A673 (cell line): ENCODE measurements at places on chromosomes 13 and 19. TPM values are rescaled to one million over a fixed set of nuclear protein-coding genes. Genes with fewer than 3 reads are reported as not detected.
A peak's percentile ranks its signal among the peaks of the same experiment; 100 is the strongest.

LRRC63 gene
- 0.74 and 0.82 TPM in 2 replicates for total RNA-seq

GRCh38 chr13:47158593-47158992 lies 261.7 kb upstream of the HTR2A start:
- no peak overlapping the region for H3K27ac ChIP-seq
- H3K36me3 ChIP-seq, result no peaks in the 10 kb centered on the region
- H3K27me3 ChIP-seq, result no peaks in the 10 kb centered on the region
- no peaks in the 10 kb centered on the region for H3K4me1 ChIP-seq
- no peak for DNase-seq
- H3K4me3 ChIP-seq, result no peak overlapping the region

GRCh38 chr13:35648201-35648600 lies 171.7 kb upstream of the MAB21L1 start:
- H3K4me1 ChIP-seq, result no peaks in the 10 kb centered on the region
- H3K36me3 ChIP-seq, result no peaks in the 10 kb centered on the region
- no peak overlapping the region for H3K4me3 ChIP-seq
- H3K27me3 ChIP-seq, result no peaks in the 10 kb centered on the region

GRCh38 chr19:31533114-31533513 lies 183.9 kb upstream of the TSHZ3 start:
- DNase-seq, result no peak

DNA sequence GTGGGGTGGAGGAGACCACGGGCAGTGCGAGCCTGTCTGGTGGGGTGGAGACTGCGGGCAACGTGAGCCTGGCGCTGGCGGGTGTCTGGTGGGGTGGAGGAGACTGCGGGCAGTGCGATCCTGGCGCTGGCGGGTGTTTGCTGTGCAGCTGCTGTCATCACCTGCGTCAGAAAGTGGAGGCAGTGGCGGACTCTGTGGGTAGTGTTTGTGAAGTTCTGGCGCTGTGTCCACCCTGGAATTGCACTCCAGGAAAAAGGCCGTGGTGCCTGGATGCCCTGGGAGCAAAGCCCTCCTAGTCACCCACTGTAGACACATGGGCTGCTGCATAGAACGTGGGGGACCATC lies 6.2 kb downstream of the TEX29 start:
- H3K4me3 ChIP-seq, result no peak overlapping the region
- DNase-seq, result no peak
- no peak overlapping the region for H3K27ac ChIP-seq
- no peaks in the 10 kb centered on the region for H3K27me3 ChIP-seq

DNA sequence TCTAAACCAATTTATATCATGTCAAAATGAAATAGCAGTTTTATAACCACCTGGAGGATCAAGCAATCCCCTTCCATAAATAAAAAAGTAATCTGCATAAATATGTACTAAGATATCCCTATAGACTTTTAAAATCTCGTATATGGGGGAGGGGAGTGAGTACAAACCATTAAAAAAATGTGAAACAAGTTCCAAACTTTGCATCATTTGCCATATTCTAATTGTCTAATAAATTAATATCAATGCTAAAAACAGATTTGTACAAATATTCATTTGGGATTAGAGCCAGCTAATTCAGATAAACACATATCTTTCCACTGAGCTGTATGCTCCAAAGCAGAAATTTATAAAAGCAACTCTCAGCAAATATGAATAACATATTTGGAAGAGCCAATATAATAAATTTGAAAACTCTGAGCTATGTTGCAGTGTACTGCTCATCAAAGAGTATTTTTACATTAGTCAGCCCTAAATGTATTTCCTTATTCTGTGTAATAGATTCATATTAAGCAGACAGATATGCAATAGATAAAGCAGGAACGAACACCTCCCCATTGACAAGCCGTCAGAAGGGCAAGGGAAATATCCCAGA lies 970.2 kb downstream of the EFNB2 start:
- H3K4me3 ChIP-seq, result no peak overlapping the region
- no peaks in the 10 kb centered on the region for H3K27me3 ChIP-seq
- H3K27ac ChIP-seq, result no peak overlapping the region
- no peaks in the 10 kb centered on the region for H3K4me1 ChIP-seq

GRCh38 chr13:28528848-28529247 lies 33.9 kb upstream of the FLT1 start:
- H3K27ac ChIP-seq, result no peak overlapping the region
- H3K27me3 ChIP-seq, result no peaks in the 10 kb centered on the region
- DNase-seq, result no peak
- no peaks in the 10 kb centered on the region for H3K36me3 ChIP-seq
- peaks cover 20% of the 10 kb centered on the region for H3K4me1 ChIP-seq

GRCh38 chr19:11291991-11292390 lies 4.0 kb upstream of the TSPAN16 start:
- H3K27me3 ChIP-seq, result no peaks in the 10 kb centered on the region
- H3K27ac ChIP-seq, result no peak overlapping the region
- no peaks in the 10 kb centered on the region for H3K36me3 ChIP-seq
- no peak overlapping the region for H3K4me3 ChIP-seq

- H3K27ac ChIP-seq, result no peak overlapping the region
- no peak overlapping the region for H3K4me3 ChIP-seq
- DNase-seq, result no peak
- H3K4me1 ChIP-seq, result no peaks in the 10 kb centered on the region
- H3K36me3 ChIP-seq, result no peaks in the 10 kb centered on the region
Measured at GRCh38 chr13:31849206-31849605, 109.9 kb downstream of the RXFP2 start.

ZNF566 gene
- 16.2 and 16.4 TPM in 2 replicates for total RNA-seq

GRCh38 chr19:45526143-45526542 lies 18.9 kb downstream of the VASP start:
- H3K27me3 ChIP-seq, result no peaks in the 10 kb centered on the region
- DNase-seq, result peak; percentile 91
- H3K36me3 ChIP-seq, result peaks cover 27% of the 10 kb centered on the region

DNA sequence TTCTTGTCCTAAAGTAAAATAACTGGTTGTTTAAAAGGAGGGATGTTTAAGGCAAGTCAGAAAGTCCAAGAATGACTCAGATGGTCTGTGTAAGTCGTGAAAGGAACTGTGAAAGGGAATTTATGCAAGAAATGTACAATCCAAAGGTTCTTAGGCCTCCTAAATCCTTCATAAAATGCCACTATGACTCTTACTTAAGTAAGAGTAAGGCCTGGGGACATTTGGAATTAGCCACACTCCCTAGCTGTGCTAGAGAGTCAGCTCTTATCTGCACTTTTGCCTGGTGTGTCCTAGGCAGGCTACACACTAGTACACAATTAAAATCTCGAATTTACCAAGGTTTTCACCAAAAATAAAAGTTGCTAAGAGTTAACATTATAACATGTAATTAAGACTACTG lies 686.9 kb downstream of the UQCRFS1 start:
- no peaks in the 10 kb centered on the region for H3K27me3 ChIP-seq
- no peak overlapping the region for H3K27ac ChIP-seq
- no peak overlapping the region for H3K4me3 ChIP-seq
- no peaks in the 10 kb centered on the region for H3K4me1 ChIP-seq

GRCh38 chr13:65623148-65623547 lies 1607.0 kb downstream of the PCDH9 start:
- H3K27ac ChIP-seq, result no peak overlapping the region
- DNase-seq, result no peak
- no peaks in the 10 kb centered on the region for H3K36me3 ChIP-seq

PPP1R15A gene
- total RNA-seq, result 27.6 and 41.2 TPM in 2 replicates

DNA sequence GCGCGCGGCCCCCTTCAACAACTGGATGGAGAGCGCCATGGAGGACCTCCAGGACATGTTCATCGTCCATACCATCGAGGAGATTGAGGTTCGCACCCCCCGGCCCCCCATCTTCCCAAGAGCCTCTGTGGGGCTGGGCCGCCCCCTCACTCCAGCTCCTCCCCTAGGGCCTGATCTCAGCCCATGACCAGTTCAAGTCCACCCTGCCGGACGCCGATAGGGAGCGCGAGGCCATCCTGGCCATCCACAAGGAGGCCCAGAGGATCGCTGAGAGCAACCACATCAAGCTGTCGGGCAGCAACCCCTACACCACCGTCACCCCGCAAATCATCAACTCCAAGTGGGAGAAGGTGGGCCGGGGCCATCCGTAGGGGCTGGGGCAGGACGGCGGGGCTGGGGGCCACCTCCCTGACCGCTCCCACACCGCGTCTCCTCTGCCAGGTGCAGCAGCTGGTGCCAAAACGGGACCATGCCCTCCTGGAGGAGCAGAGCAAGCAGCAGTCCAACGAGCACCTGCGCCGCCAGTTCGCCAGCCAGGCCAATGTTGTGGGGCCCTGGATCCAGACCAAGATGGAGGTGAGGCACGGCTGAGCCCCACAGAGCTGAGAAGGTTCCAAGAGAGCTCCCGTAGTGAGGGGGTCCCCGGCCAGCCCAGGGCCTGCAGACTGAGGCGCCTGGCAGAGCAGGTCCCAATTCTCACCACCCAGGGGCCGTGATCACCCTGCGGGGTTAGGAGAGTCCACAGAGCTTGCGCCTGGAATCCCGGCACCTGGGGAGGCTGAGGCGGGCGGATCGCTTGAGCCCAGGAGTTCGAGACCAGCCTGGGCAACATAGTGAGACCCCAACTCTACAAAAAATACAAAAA lies 20.1 kb downstream of the CAPN12 start:
- peaks cover 56% of the 10 kb centered on the region for H3K36me3 ChIP-seq
- no peak overlapping the region for H3K27ac ChIP-seq
- DNase-seq, result no peak
- no peak overlapping the region for H3K4me3 ChIP-seq

DNA sequence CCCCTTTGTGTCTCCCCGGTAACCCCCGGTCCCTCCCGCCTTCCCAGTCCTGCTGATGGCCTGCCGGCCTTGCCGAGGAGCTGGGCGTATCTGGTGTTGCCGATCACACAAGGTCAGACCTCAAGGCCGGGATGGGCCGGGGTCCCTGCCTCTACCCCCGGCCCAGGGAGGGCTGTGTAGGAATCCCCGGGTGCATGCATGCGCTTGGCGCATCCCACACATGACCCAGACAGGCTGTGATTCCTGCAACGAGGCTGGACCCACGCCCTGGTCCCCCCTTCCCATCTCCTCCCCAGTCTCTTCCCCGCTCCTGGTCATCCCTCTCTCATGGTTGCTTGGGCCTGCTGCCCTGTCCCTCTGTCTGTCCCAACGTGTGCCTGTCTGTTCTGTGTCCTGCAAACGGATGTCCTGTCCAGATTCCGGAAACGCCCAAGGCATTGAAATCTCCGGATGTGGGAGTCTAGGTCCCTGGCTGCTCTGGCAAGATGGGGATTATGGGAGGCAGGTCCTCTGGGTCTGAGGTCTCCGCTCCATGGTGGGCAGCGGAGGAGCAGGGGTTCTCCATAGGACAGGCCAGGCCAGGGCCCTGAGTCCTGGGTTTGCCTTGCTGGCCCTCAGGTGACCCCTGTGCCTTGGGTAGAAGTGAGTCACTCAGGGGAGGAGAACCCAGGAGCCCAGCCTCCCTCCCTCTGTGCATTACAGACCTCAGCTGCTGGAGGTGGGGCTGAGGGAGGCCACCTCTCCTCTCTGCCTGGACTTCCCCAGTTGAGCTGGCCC lies 1.6 kb downstream of the PKN1 start:
- H3K4me1 ChIP-seq, result peaks cover 7% of the 10 kb centered on the region
- peak overlapping the region; percentile 10 for H3K27ac ChIP-seq
- no peaks in the 10 kb centered on the region for H3K36me3 ChIP-seq

DNA sequence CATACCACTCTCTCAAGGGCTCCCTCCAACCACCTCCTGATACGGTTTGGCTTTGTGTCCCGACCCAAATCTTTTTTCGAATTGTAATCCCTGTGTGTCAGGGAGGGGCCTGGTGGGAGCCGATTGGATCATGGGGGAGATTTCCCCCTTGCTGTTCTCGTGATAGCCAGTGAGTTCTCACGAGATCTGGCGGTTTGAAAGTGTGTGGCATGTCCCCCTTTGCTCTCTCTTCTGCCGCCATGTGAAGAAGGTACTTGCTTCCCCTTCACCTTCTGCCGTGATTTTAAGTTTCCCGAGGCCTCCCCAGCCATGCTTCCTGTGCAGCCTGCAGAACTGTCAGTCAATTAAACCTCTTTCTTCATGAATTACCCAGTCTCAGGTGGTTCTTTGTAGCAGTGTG lies 34.7 kb upstream of the SLC15A1 start:
- no peaks in the 10 kb centered on the region for H3K4me1 ChIP-seq
- no peak overlapping the region for H3K4me3 ChIP-seq
- DNase-seq, result no peak
- no peak overlapping the region for H3K27ac ChIP-seq
- H3K27me3 ChIP-seq, result no peaks in the 10 kb centered on the region

DNA sequence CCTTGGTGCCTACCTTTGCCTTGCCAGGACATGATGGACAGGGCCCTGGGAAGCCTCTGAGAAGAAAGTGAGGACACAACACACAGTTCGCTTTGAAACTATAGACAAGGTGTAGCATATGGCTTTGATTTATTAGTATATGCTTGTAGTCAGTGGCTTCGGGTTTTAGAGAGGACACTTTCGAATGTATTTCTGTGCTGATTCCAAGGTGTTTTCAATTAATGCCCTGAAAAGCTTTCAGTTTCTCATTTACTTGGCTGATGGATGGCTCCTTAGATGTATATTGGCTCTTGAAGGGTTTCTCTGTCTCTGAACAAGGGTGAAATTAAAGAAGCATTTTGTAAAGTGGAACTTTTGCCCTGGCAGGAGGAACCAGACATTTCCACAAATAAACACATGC lies 106.9 kb downstream of the POSTN start:
- H3K4me3 ChIP-seq, result no peak overlapping the region
- peaks cover 2% of the 10 kb centered on the region for H3K4me1 ChIP-seq
- H3K27me3 ChIP-seq, result no peaks in the 10 kb centered on the region
- no peak for DNase-seq
- no peak overlapping the region for H3K27ac ChIP-seq

ZNF607 gene
- 11.1 and 12.1 TPM in 2 replicates for total RNA-seq

DNA sequence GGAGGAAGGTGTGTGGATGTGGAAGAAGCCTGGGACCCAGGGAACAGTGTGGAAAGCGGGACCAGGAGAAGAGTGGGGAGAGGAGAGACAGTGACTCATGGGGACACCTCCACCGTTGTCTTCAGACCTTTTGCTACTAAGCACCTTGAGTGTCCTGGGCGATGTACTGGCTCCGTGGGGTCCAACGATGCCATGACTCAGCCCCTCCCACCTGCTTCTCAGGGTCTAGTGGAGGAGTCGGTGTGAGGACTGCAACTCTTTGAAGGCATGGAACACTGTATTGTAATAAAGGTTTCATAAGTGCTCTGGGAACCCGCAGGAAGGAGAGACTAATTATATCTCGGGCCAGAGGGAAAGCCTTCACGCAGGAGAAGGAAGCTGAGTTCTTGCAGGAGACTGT lies 166.9 kb upstream of the KL start:
- no peak for DNase-seq
- no peaks in the 10 kb centered on the region for H3K27me3 ChIP-seq
- H3K4me1 ChIP-seq, result no peaks in the 10 kb centered on the region

DNA sequence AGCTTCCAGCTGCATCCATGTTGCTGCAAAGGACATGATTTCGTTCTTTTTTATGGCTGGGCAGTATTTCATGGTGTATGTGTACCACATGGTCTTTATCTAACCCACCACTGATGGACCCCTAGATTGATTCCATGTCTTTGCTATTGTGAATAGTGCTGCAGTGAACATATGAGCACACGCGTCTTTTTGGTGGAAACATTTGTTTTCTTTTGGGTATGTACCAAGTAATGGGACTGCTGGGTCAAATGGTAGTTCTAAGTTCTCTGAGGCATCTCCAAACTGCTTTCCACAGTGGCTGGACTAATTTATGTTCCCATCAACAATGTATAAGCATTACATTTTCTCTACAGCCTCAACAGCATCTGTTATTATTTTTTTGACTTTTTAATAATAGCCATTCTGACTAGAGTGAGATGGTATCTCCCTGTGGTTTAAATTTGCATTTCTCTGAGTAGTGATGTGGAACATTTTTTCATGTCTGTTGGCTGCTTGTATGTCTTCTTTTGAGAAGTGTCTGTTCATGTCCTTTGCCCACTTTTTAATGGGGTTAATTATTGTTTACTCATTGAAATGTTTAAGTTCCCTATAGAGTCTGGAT lies 6.8 kb upstream of the UBE2L5 start:
- H3K27ac ChIP-seq, result peak overlapping the region; percentile 68
- no peaks in the 10 kb centered on the region for H3K36me3 ChIP-seq
- peaks cover 46% of the 10 kb centered on the region for H3K4me1 ChIP-seq
- H3K4me3 ChIP-seq, result no peak overlapping the region
- no peaks in the 10 kb centered on the region for H3K27me3 ChIP-seq
- DNase-seq, result no peak
